Right renal cortex interstitium (tissue), 3 donors: ENCODE measurements at places on chromosomes 12 and 14. TPM values are rescaled to one million over a fixed set of nuclear protein-coding genes. Genes with fewer than 3 reads are reported as not detected.

GRCh38 chr14:46377305-46377704 lies 274.3 kb downstream of the RPL10L start:
- DNase-seq, result no peak

Gene TCTN2
- polyA plus RNA-seq, result 28.9 TPM

DNA sequence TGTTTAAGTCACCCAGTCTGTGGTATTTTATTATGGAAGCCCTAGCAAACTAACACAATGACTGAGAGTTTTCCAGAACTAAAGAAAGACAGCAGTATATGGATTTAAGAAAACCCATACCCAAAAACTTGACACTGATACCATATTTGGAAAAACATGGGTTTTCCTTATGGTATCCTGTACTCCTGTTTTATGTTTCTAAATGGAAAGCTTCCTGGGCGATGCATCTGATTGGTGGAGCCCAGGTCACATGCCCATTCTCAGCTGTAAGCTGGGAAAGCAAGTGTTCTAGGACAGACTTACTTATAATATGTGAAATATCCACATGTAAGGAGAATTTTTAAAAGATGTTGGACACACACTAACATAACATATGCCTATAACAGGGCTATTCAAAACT lies 4.5 kb upstream of the RNASE4 start:
- DNase-seq, result no peak

- DNase-seq, result no peak
Measured at GRCh38 chr12:66152732-66153131, 17.1 kb downstream of the TMBIM4 start.

Gene KRT3
- polyA plus RNA-seq, result not detected

DNA sequence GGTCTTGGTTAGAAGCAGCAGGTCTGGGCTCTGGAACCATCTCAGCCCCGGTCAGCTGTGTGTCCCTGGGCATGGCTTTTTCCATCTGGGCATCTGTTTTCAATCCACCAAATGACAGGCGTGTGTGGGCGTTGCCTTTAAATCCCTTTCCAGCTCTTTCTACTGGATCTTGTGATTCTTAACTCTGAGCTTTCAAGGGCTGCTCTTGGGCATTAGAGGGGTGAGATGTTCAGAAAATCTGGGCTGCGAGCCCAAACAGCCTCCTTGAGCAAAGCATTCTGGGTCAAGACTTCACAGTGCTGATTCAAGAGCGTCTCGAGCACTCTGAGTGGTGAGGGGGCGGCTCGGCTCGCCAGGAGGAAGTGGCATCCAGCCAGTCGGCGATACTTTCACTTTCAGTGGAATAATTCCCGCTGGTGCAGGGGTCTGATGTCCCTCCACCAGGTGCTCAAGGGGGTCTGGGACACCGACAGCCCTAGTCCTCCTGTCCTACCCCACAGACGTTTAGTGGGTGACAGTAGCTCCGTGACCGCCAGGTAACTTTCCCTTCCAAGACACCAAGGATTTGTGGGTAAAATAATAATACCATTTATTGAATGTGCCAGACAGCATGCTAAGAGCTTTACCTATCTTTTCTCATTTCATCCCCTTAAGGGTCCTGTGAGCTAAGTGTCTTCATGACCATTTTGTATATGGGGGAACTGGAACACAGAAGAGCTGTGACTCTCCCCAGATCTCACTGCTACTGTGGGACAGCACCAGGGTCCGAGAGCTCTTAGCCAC lies 114.0 kb downstream of the PLXNC1 start:
- DNase-seq, result peak; percentile 53

Gene DDN
- 81.6 TPM for polyA plus RNA-seq

GRCh38 chr12:101110866-101111265 lies 99.2 kb downstream of the SLC5A8 start:
- DNase-seq, result no peak

DNA sequence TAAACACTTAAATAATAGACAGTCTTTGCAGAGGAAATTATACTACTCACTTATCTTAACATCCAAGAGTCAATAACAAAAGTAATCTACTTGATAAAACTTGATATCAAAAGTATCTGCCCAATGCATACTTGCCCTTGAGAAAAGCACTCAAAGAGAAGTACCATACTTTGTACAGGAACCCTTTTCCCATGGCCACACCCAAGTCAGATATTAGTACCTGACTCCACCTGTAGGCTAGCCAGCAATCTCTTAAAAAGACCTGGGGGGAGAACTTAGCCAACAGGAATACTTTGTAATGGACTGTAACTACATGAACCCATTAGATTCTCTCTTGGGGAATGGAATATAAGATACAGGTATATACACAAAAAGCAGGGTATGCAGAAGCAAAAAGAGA lies 99.6 kb upstream of the HECTD1 start:
- no peak for DNase-seq

Gene KRT78
- polyA plus RNA-seq, result not detected

Gene IKZF4
- 15.7 TPM for polyA plus RNA-seq
